GM04504 (cell line): ENCODE measurements at places on chromosomes 1 and 21.

- DNase-seq: no peak
Measured at GRCh38 chr21:38990424-38990794, 184.7 kb downstream of the ETS2 start.

GRCh38 chr1:208654241-208654640 lies 410.1 kb upstream of the PLXNA2 start:
- no peak for DNase-seq

GRCh38 chr1:154497026-154497806 lies 4.8 kb upstream of the TDRD10 start:
- no peak for DNase-seq

DNA sequence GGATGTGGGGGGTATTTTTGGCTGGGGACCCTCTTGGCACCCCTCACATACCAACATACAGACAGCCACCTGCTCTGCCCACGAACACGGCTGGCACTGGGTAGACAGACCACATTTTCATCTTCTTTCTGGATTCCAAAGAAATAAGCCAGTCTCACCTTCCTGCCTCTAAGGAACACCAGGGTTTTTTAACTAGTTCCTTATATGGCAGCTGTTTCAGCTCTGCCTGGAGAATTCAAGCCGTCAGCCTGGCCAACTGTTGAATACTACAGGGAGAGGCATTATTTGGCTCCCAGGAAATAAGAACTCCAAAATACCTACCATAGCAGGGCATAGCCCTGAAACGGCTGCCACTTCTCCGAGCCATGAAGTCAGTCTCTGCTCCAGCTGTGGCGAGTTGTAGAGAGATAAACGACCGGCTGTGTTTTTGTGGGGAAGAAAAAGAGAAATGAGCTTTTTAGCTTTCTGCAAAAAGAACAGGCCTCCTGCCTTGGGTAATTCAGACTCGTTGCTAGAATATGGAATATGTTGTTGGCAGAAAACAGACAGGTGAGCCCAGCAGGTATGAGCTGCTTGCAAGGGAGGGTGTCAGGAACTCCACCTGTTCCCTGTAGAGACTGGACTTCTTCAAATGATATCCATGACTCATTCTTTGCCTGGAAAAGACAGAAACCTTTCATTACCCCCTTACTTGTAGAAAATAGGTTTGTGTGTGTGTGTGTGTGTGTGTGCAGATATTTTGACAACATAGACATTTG lies 51.8 kb downstream of the MT1HL1 start:
- DNase-seq: no peak

DNA sequence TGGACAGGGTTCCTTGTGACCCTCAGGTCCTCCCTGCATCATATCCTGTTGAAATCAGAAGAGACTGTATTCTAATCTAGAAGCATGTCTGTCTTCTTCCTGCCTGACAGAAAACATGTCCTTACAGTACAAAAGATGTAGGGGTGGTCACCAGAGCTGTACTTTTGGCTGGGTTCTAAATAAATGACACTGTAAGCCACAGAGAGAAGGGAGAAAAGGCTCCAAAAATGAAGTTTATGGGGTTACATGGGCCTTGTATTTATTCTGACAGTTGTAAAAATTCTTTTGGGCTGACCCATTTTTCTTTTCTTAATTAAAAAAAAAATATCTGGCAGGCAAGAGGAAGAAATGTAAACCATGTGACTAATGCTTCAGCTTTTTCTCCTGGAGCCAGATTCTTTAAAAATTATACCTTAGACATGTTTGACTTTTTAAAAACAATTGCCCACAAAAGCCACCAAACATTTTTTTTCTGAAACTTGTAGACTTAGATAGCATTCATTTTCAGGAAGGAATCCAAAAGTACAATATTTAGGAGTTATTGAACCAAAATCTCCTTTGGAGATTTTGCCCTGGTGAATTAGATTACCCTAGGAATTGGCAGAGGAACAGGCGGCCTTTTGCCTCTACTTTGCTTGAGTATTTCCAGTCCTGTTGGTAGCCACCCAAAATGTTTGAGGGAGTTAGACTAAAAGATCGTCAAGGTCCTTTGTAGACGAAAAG lies 17.1 kb downstream of the RGL1 start:
- peak; percentile 53 for DNase-seq

DNA sequence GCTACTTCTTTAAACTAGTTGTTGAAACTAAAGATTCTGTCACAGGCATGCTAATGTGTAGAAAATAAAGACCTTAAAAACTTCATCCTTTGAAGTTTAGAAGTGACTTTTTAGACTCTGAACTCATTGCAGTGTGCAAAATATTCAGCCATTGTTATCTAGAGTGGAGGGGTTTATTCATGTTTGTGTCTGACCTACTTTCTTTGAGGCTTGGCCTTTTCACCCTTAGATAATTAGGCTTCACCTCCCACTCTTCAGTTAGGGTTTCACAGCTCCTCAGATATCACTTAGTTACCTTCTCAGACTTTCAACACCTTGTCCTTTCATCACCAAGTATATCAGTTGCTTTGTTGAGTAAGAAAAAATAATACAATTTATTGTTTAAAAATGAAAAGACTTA lies 75.9 kb downstream of the IVNS1ABP start:
- DNase-seq: no peak

GRCh38 chr1:198364471-198364870 lies 176.0 kb downstream of the ATP6V1G3 start:
- DNase-seq: no peak

GRCh38 chr1:24089743-24090555 lies 22.0 kb downstream of the MYOM3 start:
- DNase-seq: no peak

DNA sequence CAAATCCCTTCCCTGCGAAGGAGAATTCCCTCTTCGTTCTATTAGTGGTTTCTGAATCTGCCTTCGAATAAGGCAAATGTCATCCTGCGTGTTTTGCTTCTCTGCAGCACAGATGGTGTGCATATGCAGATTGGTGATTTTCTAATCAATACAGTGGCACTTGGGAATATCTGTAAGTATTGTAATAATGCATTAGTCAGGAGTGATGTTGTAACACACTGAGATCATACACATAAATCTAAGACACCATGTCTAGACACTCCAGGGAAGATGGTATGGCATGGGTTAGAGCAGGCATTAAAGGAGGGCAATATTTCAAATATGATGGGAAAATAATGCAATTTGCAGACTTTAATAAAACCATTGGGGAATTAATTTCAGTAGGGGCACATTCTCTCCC lies 513.2 kb upstream of the PTBP2 start:
- no peak for DNase-seq

DNA sequence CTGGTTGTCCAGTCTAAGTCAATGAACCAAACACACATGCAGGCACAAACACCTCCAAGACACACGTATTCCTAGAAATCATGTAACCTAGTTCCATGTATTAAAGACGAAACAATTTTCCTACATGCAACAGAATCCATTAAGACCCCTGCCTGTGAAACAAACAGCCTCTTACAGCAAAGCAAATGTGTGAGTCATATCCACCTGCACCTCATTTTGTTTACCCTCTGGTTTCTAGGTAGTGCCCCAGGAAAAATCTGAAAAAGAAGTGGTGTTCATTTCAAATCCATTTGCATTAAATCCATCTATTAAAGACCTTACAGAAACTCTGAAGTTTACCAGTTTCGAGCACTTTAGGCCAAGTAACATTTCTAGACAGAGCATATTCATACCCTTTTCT lies 74.1 kb downstream of the VCAM1 start:
- DNase-seq: no peak

DNA sequence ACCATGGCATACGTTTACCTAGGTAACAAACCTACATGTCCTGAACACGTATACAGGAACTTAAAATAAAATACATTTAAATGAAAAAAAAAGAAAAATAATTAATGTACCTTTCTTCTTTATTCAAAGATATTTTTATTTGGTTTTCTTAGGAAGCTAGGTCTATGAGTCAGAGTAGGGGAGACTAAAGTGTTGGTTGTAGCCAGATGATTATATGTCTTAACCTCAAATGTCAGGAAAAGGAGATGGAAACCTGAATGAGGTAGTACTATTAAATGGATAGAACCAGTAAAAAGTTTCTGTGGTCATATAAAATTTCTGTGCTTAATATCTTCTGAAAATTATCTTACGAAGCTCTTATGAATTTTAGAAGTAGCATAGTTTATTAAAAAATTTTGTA lies 275.8 kb downstream of the KCTD3 start:
- no peak for DNase-seq

DNA sequence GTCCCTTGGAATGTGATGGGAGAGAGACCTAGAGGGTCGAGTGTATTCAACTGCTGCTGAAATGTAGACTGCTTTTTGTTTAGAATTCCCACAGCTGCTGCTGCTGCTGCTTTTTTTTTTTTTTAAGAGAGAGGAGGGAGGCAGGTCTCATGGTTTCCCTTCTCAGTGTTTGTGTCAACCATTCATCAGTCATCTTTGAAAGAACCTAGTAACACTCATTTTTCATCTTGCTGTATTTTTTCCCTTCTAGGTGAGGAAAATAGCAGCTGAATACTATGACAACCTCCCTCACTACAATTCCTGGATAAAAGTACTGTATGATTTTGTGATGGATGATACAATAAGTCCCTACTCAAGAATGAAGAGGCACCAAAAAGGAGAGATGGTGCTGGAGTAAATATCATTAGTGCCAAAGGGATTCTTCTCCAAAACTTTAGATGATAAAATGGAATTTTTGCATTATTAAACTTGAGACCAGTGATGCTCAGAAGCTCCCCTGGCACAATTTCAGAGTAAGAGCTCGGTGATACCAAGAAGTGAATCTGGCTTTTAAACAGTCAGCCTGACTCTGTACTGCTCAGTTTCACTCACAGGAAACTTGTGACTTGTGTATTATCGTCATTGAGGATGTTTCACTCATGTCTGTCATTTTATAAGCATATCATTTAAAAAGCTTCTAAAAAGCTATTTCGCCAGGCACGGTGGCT lies 9.2 kb downstream of the DEGS1 start:
- no peak for DNase-seq

DNA sequence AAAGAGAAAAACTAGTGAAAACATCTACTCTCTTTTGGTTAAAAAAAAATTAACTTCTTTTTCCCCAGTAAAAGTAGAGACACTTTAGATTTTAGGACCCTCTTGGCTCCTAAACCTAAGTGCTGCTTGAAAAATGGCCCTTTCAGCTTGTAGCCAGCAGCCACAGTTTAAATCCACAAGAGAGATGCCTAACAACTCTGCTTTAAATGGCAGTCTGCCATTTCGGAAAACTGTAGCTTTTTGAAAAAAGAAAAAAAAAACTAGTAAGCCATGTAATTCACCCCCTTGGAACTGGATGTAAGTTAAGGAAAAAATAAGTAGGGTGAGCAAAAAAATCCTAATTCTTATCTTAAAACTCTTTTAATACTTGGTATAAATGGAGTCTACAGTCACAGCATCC lies 56.0 kb downstream of the LHX9 start:
- DNase-seq: no peak

- DNase-seq: no peak
Measured at GRCh38 chr1:167612587-167613385, 17.2 kb upstream of the RCSD1 start.

DNA sequence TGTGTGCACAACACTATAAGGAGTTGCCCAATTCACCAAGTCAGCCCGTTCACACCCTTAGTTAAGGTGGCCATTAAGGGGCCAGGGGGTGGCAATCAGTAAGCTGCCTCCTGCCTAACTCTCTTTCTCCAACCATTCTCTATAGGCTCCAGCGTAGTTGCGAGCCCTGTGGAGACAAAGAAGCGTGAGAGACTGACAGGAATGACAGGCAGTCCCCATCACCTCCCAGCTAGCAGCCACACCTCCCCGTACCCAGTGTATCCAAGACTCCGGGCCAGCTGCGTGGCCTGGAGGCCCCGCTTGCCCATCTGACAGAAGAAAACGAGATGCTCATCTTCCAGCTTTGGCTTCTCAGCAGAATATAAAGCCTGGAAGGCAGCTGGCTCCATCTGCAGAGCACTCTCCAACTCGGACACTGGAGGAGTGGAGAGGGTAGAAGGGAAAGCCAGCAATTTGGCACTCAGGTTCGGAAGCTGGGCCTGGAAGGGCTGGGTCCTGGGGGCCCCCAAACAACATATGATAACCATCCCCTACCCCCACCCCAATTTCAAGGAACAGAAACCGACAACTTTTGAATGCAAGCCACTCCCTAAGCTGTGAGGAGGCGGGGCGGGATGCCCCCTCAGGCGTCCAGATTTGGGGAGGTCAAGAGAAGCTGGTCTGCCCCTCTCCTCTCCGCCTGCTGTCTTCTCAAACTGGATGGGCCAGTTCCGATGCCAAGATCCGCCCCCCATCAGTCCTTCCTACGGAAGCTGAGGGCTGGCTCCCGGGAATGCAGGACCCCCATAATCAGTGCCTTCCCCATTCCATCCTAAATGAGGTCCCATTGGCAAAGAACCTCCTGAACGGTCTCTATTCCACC lies 872 bp downstream of the TSTD1 start:
- DNase-seq: no peak

- no peak for DNase-seq
Measured at GRCh38 chr21:35504277-35504676, 455.2 kb upstream of the RUNX1 start.

DNA sequence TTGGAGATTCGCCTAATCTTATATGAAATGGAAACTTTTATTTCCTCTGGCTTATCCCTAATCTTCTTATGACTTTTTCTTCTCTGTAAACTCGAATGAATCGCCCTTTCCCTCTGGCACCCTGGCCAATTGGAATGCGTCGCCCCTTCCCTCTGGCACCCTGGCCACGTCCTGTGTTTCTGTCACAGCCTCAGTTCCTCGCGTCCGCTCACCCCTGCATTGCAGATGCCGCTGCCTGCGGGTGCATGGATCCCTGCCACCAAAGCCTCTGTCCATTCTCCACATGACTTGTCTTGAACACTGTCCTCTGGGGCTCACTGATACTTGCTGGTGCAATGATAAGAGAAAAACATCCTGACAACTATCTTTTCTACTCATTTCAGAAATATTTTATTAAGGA lies 104.6 kb downstream of the ADARB1 start:
- DNase-seq: no peak

GRCh38 chr1:49995734-49996133 lies 28.0 kb downstream of the AGBL4 start:
- DNase-seq: no peak

GRCh38 chr1:175167861-175168260 lies 24.7 kb downstream of the KIAA0040 start:
- DNase-seq: no peak

DNA sequence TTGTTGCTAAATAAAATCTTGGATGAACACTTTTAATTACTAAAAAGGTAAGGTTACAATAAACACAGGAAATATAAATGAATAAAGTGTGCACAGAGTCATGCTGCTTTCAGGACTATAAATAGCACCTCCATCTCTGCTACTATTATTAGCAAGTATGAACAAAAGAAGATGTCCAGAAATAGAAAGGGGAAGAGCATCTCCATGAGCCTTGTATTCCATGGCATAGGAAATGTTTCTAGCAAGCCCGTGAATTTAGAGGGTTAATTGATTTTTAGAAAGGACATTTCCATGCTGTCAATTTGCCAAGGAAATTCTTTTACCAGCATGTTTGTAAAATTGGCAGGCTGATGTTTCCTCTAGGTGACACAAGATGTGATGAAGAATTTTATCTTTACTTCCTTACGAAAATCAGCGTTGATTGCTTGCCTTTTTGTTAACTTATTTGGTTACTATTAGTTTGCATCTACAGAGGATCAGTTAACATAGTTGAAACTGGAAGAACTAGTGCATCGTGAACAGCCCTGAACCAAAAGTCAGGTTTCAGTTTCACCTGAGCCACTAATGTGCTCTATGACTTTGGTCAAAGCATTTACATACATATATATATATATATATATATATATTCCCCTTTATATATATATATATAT lies 45.3 kb downstream of the NR5A2 start:
- DNase-seq: no peak
